ENCODE measurements at places on chromosomes 3 and 15. TPM values are rescaled to one million over a fixed set of nuclear protein-coding genes. Genes with fewer than 3 reads are reported as not detected.

Gene CLDN1
- 0.88 TPM for total RNA-seq

Gene KBTBD13
- total RNA-seq: not detected

Gene ACVR2B
- total RNA-seq: 6.5 TPM

Gene PPARG
- not detected for total RNA-seq

Gene RLBP1
- not detected for total RNA-seq

Gene OR5K2
- total RNA-seq: not detected

Gene IL16
- total RNA-seq: 38.8 TPM
